ENCODE measurements at places on chromosomes 7 and 10.

DNA sequence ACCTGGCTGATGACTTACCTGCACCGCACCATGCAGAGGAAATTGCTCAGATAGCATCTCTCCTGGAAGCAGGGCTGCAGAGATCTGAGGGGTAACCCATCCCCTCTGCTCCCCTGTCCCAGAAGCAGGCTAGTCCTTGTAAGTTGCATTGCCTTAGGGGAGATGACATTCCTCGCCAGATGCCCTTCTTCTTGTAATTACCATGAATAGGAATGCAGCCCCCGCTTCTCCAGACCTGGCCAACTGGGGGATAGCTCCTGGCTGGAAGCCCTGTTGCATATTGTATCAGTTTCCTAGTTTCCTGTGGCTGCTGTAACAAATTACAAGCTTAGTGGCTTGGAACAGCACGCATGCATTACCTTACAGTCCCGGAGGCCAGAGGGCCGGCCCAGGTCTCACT is 47.5 kb upstream of the EN2 start:
- no peak for DNase-seq

DNA sequence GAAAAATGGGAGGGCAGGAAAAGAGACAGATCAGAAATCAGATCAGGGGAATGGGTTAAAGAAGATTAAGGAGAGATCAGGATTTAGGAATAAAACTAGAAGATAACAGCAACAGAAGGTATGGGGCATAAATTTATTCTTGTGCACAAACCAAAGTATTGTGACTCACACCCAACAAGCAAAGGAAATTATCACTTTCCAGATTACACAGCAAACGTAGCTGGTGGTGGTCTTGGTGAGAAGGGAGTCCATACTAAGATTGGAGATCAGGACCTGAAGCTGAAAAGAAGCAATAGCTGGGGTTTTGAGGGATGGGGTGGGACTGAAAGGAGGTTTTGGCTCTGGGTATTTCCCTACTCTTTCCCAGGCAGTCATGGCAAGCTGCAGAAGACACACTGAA is 3.5 kb upstream of the MYOZ1 start:
- DNase-seq = no peak

DNA sequence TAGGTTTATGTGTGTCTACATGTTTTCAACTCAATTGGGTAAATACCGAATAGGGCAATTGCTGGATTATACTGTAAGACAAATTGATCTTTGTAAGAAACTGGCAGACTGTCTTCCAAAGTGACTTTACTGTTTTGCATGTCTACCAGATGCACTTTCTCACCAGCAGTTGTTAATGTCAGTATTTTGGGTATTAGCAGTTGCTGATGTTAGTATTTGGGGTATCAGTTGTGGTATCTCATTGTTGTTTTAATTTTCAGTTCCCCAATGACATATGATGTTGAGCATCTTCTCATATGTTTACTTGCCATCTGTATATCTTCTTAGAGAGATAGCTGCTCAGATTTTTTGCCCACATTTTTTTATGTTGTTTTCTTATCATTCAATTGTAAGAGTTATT is 10.6 kb downstream of the PDE6C start:
- DNase-seq = no peak

- DNase-seq = no peak
These were observed 77.3 kb downstream of the LRRN3 start for GRCh38 chr7:111168182-111168581.

DNA sequence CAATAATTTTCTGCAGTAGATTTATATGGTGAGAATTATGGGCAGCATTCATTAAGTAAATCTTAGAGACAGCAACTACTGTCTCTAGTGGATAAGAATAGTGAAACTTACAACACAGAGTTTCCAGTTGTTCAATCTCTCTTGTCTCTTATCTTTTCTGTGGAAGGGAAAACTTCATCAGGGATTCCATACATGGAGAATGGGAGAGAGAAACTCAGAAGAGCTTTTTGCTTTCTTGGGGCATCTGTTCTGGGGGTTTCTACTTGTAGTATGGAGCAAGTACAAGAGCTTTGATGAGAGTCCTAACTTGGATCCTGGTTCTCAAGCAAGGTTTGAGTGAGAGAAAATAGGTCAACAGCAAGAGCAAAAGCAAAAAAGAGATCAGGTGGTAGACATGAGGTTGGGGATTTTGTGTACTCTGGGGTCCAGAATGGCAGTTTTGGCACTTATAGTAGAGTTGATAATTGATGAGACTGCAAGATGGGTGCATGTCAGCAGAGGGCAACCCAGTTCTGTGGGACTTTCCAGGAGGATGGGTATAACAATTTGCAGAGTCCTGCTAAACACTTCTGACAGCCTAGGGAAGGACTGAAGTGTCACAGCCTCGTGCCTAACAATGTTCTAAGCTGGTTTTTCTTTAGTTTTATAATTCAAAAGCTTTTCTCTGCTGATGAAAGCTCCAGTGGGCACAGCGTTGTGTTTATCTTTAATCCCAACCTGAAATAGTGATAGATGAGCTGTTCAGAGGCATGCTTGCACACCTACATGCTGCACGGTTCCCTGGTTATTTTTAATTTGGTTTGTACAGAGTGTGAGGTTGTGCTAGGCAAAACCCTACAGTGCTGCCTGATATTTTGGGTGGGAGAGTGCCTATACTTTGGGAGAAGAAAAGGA is 32.0 kb upstream of the STRIP2 start:
- DNase-seq = no peak

DNA sequence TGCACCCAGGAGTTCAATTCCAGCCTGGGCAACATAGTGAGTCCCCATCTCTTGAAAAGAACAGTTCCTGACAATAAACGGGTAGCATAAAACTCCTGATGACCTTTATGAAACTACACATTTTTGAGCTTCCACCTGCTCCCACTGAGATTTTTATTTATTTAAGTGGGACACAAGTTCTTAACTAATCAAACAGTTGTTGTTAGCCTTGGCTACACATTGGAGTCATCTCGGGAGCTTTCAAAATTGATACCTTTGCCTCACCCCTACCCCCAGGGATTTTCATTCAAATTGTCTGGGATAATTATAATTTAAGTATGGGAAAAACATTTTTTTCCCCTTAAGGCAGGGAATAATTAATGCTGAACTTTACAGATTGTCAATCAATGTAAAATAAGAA is 39.3 kb downstream of the MALSU1 start:
- no peak for DNase-seq

- no peak for DNase-seq
These were observed 81.4 kb downstream of the LRRC4 start for GRCh38 chr7:127949769-127950222.

- DNase-seq = no peak
These were observed 84.6 kb upstream of the LYZL1 start for GRCh38 chr10:29204070-29204800.

DNA sequence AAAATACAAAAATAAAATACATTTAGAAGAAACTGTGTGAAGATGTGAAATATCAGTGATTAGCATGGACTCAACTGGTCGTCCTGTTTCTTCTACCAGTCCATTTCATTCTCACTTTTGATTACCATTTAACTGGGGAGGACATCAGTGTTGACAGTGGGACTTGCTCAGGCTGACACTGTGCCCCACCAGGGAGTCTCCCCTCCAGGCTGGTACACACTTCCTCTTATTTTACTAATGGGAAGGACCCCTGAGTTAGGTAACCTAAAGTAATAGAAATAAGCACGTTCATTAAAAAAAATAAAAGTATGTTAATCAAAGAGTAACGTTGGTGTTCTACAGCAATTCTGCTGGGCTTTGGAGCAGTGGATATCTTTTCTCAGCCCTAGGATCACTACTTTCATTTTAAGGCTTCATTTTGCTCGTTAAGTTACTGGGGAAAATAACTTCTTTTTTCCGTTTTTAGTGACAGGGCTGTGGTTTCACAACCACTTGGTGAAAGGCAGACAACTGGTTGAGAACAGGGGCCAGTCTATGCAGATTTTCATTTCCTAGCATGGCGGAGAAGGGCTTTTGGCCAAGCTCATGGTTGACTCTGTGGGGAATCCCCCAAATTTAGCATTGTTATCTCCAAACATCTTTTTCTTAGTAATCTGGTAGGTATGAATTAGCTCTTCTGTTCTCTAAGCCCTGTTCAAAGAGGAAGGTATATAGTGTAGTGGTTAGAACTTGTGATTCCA is 2.1 kb downstream of the SNX10 start:
- no peak for DNase-seq

GRCh38 chr7:97025983-97026714 is 1.5 kb upstream of the DLX5 start:
- no peak for DNase-seq

GRCh38 chr7:45221896-45222604 is 64.5 kb downstream of the RAMP3 start:
- DNase-seq = no peak

- DNase-seq = no peak
These were observed 180.8 kb downstream of the PTPRN2 start for GRCh38 chr7:158406801-158407200.

DNA sequence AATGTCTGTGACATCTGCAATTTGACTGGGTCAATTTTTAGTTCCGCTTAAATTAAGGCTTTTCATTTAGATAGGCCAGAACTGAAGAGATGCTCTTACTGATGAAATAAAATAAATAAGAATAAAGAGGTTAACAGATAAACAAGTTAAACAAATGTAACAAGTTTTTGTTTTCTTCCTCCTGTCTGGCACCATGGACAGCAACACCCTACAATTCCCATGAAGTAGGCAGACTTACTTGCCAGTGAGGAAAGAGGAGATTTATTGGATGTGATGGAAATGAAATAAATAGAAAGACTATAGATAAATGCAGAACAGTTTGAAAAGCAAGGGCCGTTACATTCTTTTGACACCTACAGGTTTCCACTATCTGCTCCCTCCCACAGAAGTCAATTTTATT is 118.5 kb downstream of the AMPH start:
- DNase-seq = no peak

DNA sequence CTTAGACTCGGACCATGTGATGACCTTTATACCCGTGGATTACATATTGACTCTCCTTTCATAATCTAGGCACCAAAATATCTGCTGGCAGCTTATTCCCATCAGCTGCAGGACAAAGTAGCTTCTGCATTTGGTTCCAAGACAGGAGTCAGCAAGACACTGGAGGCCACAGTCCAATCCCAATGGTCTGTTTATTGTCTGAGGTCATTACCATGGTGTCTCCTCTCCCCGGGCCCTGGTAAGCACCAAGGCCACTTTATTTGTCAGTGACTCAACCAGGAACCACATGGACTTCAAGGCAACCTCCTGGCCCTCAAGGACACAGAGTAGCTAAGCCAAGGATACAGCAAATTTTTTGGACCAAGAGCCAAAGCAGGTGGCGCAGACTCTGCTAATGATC is 36.1 kb downstream of the KCNMA1 start:
- no peak for DNase-seq

DNA sequence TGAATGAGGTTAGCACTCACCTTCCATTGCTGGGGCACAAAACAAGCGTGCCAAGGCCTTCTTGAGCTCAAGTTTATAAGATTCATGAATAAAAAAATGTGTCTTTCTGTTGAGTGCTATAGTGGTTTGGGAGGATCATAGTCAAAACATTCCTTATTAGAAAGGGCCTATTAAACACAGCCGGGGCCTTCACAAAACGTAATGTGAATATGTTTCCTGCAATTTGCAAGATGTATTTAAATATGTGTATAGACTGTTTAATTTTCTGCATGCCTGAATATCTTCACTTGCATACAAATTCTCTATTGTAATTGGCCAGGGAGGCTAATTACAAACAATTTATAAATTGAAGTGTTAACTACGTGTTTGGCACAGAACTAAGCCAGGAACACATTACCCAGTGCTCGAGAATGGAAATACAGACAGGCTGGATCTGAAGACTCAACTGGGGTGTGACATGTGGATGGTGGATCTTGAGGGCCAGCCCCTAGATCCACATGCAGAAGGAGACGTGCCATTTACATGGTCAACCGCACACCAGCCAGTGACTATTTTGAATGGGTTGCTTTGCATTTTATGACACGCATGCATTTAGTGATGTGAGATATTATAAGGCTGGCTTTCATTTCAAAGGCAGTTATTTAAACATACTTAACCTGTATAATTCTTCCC is 31.3 kb downstream of the LYZL2 start:
- DNase-seq = no peak

DNA sequence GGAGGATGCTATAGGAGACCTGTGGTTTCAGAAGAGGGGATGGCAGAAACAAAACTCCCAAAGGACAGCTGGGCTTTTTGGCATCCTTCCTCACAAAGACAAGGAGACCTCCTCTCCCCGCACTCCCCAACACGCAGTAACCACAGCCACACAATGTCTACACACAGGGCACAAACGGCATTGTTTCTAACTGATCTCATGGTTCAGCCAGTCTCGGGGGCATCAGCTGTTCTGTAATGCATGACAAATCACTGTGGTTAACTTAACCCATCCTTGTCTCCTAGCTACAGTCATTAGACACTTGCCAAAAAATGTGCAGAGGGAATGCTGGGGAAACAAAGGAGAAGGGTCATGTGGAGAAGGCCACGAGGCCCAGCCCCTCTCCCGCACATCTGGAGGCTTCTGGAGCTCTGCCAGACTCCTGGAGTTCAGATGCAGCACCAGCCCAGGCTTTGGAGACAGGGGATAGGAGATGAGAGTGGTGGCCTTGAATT is 7.6 kb upstream of the ADAMTS14 start:
- no peak for DNase-seq

DNA sequence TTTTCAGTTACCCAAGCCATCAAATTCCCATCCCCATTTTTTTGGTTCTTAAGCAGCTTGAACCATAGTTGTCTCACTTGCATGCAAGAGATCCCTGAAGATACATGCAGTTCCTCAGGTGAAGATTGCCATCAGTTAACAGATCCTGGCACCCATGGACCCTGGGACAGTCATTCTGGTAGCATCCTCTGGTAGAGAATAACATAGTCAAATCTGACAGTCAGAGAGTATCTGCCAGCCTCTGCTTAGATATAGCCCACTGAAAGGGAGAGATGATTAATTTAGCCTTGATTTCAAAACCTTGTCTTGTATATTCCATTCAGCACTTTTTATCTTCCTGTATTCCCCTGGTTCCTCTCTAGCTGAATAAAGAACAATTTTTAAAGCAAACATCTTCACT is 280.4 kb downstream of the KCNMA1 start:
- no peak for DNase-seq

DNA sequence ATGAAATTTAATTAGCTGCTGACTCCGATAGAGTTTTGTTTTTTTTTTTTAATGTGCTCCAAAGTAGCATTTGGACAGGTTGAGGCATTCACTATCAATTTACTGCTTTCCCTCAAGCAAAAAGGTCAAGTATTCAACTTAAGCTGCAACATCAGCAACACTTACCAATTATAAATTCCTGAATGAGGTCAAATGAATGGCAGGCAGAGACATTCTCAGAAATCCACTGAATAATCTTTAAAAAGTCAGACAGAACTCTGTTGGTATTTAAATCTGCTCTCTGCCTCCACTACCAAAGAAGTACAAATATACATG is 62.8 kb downstream of the GSAP start:
- DNase-seq = no peak

DNA sequence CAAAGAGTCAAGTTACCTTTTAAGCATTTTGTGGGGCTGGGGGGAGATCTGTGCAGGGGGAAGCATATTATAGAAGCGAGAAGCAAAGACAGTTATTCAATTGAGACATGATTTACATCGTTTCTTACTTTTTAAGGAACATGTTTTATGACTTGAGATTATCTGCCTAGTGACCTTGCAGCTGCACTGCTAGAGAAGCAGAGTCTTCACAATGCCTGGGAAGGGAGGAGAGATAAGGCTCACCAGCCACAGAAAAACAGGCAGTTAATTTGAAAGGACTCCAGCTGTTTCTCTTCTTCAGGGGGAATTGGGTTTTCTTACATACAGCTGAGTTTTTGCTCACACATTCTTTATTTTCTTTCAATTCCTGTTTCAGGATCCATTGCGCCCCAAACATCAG is 31.0 kb downstream of the PHYH start:
- no peak for DNase-seq

Measured in activated T-helper 1 cell treated with anti-CD3 and anti-CD28 coated beads, Interleukin-2, amount 50 U/mL, for 16 hours (primary cell).